ENCODE measurements at places on chromosomes 7 and 10. TPM values are rescaled to one million over a fixed set of nuclear protein-coding genes. Genes with fewer than 3 reads are reported as not detected.
A peak's percentile ranks its signal among the peaks of the same experiment; 100 is the strongest.

GRCh38 chr7:87456247-87456646, 19.2 kb downstream of the ABCB4 start:
- H3K4me3 ChIP-seq = no peak overlapping the region
- no peaks in the 10 kb centered on the region for H3K4me1 ChIP-seq
- peaks cover 3% of the 10 kb centered on the region for H3K36me3 ChIP-seq
- DNase-seq = no peak

- peaks cover 100% of the 10 kb centered on the region for H3K27me3 ChIP-seq
- peaks cover 29% of the 10 kb centered on the region for H3K4me1 ChIP-seq
- H3K27ac ChIP-seq = no peak within 1 kb of the TSS
- peak within 1 kb of the TSS; percentile 7 for H3K4me3 ChIP-seq
- no peaks in the 10 kb centered on the region for H3K36me3 ChIP-seq
Measured at GRCh38 chr10:123147635-123148413, at the start of gene HMX2. Gene HMX2 (plus strand): TSS chr10:123148136. CDS start chr10:123148379, 243 bp downstream.

DNA sequence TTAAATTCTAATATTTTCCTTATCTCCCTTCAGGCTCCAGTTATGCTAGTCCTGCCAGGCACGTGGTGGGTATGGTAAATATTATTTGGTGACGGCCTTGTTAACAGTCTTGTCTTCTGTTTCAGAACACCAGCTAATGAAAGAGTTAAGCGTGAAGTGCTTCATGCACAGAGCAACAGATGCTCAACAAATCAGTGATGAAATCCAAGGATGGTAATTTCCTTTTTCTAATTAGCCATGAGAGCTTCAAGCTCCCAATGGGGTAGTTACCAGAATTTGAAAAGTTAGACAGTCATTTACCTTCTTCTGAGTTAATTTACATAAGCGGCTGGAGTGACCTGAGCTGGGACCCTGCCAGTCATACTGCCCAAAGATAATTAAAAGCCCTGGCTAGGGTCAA, 1.9 kb upstream of the OTUD1 start:
- no peaks in the 10 kb centered on the region for H3K27me3 ChIP-seq
- no peaks in the 10 kb centered on the region for H3K36me3 ChIP-seq
- no peak for DNase-seq
- H3K27ac ChIP-seq = no peak overlapping the region

GRCh38 chr7:77697535-77697831, 1.2 kb downstream of the RSBN1L start:
- H3K36me3 ChIP-seq = no peaks in the 10 kb centered on the region
- no peaks in the 10 kb centered on the region for H3K27me3 ChIP-seq
- no peak for DNase-seq
- H3K27ac ChIP-seq = peak overlapping the region; percentile 96
- peaks cover 61% of the 10 kb centered on the region for H3K4me1 ChIP-seq

DNA sequence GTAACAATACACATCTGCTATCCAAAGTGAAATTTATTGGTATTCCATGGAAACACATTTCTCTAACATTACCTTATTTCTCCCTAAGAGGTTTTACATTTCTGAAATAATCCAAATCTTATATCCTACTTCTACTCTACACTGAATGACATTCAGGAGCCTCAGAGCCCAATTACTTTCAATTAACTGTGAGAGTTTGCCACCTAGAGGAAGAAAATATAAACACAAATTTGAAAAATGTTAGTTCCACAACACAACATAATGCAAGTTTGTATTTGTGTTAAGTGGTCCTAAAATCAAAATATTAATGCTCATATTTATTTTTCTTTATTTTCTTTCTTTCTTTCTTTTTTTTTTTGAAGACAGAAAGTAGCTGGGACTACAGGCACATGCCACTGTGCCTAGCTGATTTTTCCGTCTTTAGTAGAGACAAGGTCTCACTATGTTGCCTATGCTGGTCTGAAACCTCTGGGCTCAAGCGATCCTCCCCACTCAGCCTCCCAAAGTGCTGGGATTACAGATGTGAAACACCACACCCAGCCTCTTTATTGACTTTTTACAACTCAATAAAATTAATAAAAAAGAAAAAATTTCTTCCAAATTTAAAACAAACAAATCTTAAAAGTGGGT, 46.0 kb downstream of the ATAD1 start:
- H3K27ac ChIP-seq = no peak overlapping the region

The CPA2 gene
- 0.86 TPM for total RNA-seq

The CPN1 gene
- total RNA-seq = not detected

DNA sequence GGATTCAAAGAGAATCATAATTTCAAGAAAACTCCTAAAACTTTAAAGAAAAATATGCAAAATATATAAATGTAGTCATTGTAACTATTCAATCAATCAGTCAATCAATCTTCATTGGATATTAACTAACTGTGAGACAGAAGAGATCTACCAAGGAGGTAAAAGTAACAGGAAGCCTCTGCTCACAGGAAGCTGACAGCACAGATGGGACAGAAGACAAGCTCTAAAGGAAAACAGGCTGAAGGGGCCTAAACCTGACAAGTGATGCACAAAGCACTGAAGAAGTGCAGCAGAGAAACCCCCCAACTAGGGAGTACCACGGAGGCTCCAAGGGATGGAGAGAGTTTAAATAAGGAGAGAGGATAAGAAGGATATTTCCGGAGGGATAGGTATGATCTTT, 173.0 kb downstream of the SKAP2 start:
- H3K4me1 ChIP-seq = no peaks in the 10 kb centered on the region
- no peak overlapping the region for H3K4me3 ChIP-seq
- no peaks in the 10 kb centered on the region for H3K36me3 ChIP-seq
- H3K27ac ChIP-seq = no peak overlapping the region

DNA sequence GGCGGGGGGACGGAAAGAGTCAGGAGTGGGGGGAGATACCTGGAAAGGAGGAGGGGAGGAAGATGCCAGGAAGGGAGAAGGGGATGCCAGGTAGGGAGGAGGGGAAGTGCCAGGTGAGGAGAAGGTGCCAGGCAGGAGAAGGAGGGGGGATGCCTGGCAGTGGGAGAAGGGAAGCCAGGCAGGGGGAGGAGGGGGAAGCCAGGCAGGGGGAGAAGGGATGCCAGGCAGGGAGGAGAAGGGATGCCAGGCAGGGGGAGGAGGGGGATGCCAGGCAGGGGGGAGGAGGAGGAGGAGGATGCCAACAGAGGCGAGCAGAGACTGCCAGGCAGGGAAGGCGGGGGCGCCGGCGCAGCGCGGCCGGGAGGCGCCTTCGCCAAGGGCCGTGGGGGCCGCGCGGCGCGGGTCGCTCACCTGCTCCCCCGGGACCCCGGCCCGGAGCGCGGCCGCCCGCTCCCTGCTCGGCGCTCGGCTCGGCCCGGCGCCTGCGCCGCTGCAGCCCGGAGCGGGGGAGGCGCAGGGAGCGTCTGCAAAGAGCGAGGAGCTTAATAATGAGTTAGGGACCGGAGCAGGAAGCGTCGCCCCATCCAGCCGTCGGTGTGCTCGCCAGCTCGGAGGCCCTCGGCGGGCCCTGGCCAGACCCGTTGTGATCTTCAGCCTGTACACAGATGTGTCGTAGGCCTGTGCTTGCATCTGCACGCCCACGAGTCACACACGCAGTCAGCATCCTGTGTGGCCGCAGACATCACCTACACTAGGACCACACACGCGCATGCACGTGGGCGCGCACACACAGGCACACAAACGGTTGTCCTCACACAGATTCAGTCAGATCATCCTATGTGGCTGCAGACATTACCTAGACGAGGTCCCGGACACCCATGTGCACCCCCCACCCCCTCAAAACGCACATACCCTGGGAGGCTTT, 28.4 kb upstream of the SMARCD3 start:
- H3K36me3 ChIP-seq = no peaks in the 10 kb centered on the region
- H3K4me1 ChIP-seq = peaks cover 13% of the 10 kb centered on the region
- peaks cover 21% of the 10 kb centered on the region for H3K27me3 ChIP-seq
- peak overlapping the region; percentile 35 for H3K4me3 ChIP-seq

GRCh38 chr10:124916098-124916584, 25.8 kb upstream of the ZRANB1 start:
- peak overlapping the region; percentile 97 for H3K4me3 ChIP-seq
- H3K4me1 ChIP-seq = peaks cover 5% of the 10 kb centered on the region
- H3K36me3 ChIP-seq = no peaks in the 10 kb centered on the region

The RPP30 gene
- total RNA-seq = 34.0 TPM

GRCh38 chr7:80047856-80048459, 86.7 kb upstream of the GNAI1 start:
- H3K27me3 ChIP-seq = no peaks in the 10 kb centered on the region
- DNase-seq = no peak
- no peaks in the 10 kb centered on the region for H3K36me3 ChIP-seq

GRCh38 chr10:57260175-57260574, 899.1 kb upstream of the ZWINT start:
- no peak overlapping the region for H3K4me3 ChIP-seq
- H3K4me1 ChIP-seq = no peaks in the 10 kb centered on the region
- no peaks in the 10 kb centered on the region for H3K27me3 ChIP-seq
- DNase-seq = no peak
- H3K27ac ChIP-seq = no peak overlapping the region

The SFRP4 gene
- 4.6 TPM for total RNA-seq

GRCh38 chr10:42177077-42177792, 461.1 kb downstream of the ZNF33B start:
- H3K27me3 ChIP-seq = peaks cover 17% of the 10 kb centered on the region
- no peaks in the 10 kb centered on the region for H3K36me3 ChIP-seq
- H3K27ac ChIP-seq = no peak overlapping the region
- H3K4me3 ChIP-seq = no peak overlapping the region
- H3K4me1 ChIP-seq = no peaks in the 10 kb centered on the region
- DNase-seq = no peak

- no peaks in the 10 kb centered on the region for H3K4me1 ChIP-seq
- DNase-seq = no peak
- no peaks in the 10 kb centered on the region for H3K27me3 ChIP-seq
- H3K4me3 ChIP-seq = no peak overlapping the region
- no peaks in the 10 kb centered on the region for H3K36me3 ChIP-seq
- no peak overlapping the region for H3K27ac ChIP-seq
Measured at GRCh38 chr10:32070645-32071044, 14.4 kb upstream of the KIF5B start.

- peak overlapping the region; percentile 22 for H3K27ac ChIP-seq
- no peaks in the 10 kb centered on the region for H3K27me3 ChIP-seq
- H3K4me1 ChIP-seq = peaks cover 3% of the 10 kb centered on the region
- H3K36me3 ChIP-seq = peaks cover 100% of the 10 kb centered on the region
- no peak for DNase-seq
Measured at GRCh38 chr10:33257439-33258080, 76.9 kb downstream of the NRP1 start.

- no peaks in the 10 kb centered on the region for H3K36me3 ChIP-seq
- H3K4me1 ChIP-seq = no peaks in the 10 kb centered on the region
- H3K4me3 ChIP-seq = no peak overlapping the region
- H3K27ac ChIP-seq = no peak overlapping the region
- no peaks in the 10 kb centered on the region for H3K27me3 ChIP-seq
Measured at GRCh38 chr7:64590971-64591370, 28.1 kb upstream of the ZNF680 start.

GRCh38 chr10:124092250-124092859, 1.0 kb downstream of the CHST15 start:
- peaks cover 22% of the 10 kb centered on the region for H3K4me1 ChIP-seq
- no peaks in the 10 kb centered on the region for H3K36me3 ChIP-seq
- H3K27me3 ChIP-seq = peaks cover 19% of the 10 kb centered on the region
- peak overlapping the region; percentile 65 for H3K27ac ChIP-seq
- H3K4me3 ChIP-seq = peak overlapping the region; percentile 76

The FEZF1 gene
- not detected for total RNA-seq

The GBX1 gene
- 0.32 TPM for total RNA-seq
